Smooth muscle cell of the coronary artery (primary cell): ENCODE measurements at places on chromosomes 6 and 20. TPM values are rescaled to one million over a fixed set of nuclear protein-coding genes. Genes with fewer than 3 reads are reported as not detected.

The RIPPLY2 gene
- total RNA-seq, result under 0.01 TPM in 1 of 2 replicates, not detected in the other

The RPL7L1 gene
- total RNA-seq, result 43.6 and 81.3 TPM in 2 replicates

The SOX12 gene
- total RNA-seq, result 2.1 and 2.8 TPM in 2 replicates

The SLC25A27 gene
- total RNA-seq, result 0.75 and 17.0 TPM in 2 replicates

The LAMA2 gene
- 80.0 and 86.1 TPM in 2 replicates for total RNA-seq

The SYNDIG1 gene
- total RNA-seq, result 3.3 and 4.9 TPM in 2 replicates

The PGC gene
- not detected in 2 replicates for total RNA-seq

The LRFN2 gene
- not detected in 2 replicates for total RNA-seq

The PTK6 gene
- under 0.01 TPM in 1 of 2 replicates, not detected in the other for total RNA-seq

The GFRA4 gene
- total RNA-seq, result not detected in 2 replicates

The ALDH8A1 gene
- total RNA-seq, result 0.15 and 0.35 TPM in 2 replicates

The BNIP5 gene
- total RNA-seq, result not detected in 2 replicates

The GZF1 gene
- total RNA-seq, result 38.2 and 42.1 TPM in 2 replicates

The SRPK1 gene
- 23.1 and 52.1 TPM in 2 replicates for total RNA-seq

The HUS1B gene
- 0.68 and 1.1 TPM in 2 replicates for total RNA-seq

The PAX1 gene
- total RNA-seq, result not detected in 2 replicates

The CLPSL2 gene
- total RNA-seq, result not detected in 2 replicates

The OCSTAMP gene
- not detected in 2 replicates for total RNA-seq
